ENCODE measurements at places on chromosomes 12 and 14. TPM values are rescaled to one million over a fixed set of nuclear protein-coding genes. Genes with fewer than 3 reads are reported as not detected.

DNA sequence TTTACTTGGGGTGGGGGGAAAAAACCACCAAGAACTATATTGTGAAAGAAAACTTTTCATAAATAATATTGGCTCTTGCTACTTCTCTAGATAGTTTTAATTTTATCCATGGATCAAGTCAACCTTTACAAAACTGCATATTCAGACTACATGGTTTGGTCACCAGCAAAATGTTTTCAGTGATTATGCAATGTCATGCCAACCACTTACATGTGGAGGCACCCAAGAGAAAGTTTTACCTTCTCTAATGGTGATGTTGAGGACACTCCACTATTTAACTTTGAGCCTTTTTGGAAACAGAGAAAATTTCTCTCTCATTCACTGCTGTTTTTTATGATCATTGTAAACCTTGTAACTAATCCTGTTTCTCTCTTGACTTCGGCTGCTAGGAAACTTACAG lies 21.6 kb downstream of the PLCZ1 start:
- DNase-seq = no peak

Gene FUT8
- 35.1 TPM for total RNA-seq

Gene HOXC9
- total RNA-seq = not detected

DNA sequence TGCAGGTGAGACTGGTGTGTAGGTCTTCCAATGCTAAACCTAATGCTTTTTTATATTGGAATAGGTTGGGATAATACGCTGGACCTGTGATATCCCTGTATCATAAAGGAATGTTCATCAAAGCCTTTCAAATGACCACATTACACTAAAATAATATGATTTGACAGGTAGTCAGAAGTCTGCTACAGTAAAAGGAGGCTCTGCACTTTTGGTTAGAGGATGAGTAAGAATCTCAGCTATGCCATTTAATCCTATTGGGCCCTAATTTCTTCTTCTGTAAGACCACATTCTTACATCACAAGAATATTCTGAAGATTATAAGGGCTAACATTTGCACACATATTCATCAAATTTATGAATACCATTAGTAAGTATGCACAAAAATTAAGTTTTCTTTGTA lies 250.5 kb upstream of the FLRT2 start:
- no peak for DNase-seq

DNA sequence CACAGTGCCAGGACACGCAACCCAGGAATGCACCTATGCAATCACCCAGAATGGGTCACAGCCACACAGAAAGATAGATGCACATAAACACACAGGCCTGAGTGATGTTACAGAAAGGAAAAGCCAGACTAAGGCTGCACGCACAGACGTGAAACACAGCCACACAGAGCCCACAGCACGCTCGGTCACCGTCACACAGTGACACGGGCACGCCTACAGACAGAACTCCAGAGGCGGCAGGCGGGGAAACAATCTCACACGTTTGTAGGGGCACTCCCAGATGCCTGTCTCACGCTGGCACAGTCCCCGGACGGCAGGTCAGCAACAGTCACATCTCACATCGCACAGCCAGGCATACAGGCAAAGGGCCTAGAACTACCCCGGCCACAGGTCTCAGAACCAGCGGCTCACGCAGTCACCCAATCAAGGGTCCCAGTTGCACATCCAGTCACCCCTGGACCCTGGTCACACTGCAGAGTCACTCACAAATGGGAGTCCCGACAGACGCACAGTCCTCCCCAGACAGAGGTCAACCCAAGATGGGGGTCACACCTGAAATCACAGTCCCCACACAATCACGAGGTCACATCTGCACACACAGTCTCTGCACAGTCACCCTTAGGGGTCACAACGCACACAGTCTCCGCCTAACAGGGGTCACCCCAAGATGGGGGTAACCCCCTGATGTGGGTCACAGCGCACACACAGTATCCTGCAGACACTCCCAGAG lies 790 bp downstream of the SSH1 start:
- no peak for DNase-seq

DNA sequence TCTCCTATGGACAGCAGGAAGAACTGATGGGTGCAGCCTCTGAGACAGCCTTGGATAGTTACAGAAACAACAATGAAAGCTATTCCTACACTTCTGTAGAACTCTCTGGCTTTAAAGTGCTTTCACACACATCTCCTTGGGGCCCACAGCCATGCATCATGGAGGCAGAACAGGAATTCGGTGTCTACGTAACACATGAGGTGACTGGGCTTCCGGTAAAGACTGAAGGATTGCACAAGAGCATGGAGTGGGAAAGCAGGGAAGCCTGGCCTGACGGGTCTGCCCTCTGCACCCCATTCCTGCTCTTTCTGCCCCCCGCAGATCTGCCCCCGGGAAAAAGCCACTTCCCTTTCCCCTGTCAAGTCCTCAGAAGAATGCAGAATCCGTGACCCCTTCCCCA lies 82.6 kb downstream of the VWF start:
- DNase-seq = no peak

DNA sequence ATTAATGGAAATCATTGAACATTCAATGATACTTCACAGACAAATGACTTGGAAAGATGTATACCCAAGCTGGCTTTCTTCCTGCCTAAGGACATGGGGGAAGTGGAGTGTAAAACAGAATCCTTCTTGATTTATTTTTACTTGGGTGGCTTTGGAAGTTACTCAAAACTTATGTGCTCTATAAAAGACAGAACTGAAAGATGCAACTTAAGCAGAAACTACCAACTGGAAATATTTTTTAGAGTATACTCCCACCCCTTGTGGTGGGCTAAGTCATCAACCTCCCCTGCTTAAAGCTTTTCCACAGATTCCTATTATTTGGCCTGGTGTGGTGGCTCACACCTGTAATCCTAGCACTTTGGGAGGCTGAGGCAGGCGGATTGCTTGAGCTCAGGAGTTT lies 126.0 kb upstream of the ATP2B1 start:
- no peak for DNase-seq

- DNase-seq = no peak
These were observed 105.2 kb downstream of the MED13L start for GRCh38 chr12:116172224-116172849.

DNA sequence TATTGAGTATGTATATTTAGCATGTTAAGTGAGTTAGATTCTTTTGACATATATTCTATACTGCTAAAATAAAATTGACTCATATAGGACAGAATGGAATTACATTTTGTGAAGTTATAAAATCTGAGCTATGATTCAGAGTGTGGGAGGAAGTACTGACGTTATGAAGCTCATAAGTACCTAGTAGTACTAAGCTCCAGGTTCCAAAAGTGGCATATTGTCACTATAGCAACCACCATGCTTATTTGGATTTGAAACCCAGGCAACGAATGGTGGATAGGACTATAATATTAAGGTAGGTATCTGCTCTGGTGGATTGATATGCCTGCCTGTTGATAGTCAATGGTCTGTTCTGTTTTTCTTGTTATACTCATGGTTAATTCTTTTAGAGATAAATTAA lies 2.2 kb upstream of the FBXO33 start:
- DNase-seq = no peak

Gene GLIPR1
- 6.6 TPM for total RNA-seq

Gene KCNMB4
- total RNA-seq = 2.7 TPM

DNA sequence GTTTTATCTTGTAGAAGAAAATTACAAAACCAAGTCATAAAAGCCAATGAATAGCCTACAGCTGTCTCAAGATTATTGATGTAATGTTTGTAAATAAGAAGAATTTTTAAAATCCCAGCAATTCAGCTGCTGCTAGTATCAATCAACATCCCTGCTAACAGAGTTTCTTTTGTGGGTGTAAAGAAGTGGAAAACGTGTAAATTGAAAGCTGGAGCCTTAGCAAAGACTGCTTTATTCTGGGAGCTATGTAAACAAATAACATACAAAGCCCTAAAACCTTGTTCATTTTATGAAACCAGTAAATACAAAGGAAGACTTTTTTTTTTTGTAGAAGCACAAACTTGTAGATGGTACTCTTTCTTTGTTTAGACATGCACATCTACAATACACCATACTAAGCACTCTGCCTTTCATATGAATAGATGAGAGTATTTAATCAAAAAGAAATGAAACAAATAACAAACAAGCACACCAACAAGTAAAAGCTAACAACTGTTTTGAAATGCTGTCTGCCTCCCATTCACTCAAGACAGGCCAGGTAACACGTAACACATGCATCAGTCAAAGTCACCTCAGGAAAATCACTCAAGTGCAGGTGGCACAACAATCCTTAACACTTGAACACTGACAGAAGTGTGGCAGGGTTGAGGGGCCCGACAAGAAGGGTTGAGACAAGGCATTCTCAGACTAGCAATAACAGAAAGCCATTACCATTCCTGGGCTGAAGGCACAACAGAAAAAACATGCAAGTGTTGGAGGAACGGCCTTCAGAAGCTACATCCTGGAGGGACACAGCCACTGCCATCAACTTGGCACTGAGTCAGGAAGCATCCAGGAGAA lies 1364.0 kb upstream of the SEL1L start:
- no peak for DNase-seq

GRCh38 chr12:108060903-108061302 lies 68.2 kb upstream of the WSCD2 start:
- no peak for DNase-seq

Gene HHIPL1
- total RNA-seq = 5.9 TPM

GRCh38 chr12:116863275-116863767 lies 17.9 kb downstream of the HRK start:
- DNase-seq = no peak

DNA sequence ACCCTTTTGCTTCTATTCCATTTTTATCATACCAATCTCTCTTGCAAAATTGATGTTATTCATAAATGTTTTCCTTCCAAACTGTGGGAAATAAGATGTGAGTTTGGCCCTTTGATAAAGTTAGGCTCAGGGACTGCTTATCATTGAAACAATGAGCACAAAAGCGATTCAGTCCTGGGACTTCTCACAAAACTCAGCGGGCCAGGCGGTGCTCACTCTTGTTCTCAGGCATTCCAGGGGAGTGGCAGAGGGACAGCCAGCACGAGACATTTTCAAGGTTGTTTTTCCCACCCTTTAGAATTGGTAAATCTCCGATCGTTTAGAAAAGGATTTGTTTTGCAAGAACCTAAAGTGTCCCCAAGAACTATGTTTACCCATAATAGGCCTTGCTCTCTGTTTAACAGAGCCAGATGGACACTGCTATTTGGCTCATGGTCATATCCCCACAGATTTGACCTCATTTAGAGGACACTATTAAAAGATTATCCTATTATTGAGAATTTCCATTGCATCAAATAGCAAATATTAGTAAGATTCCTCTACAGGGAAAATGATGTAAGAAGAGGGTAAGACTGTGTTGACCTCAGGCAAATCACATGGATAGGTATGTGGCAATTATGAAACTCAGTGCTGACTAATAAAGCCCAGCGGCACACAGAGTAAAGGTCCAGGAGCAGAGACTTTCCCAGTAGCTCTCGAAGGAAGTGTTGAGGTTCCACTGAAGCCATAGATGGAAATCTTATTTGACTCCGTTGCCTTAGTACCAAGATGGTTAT lies 102.7 kb upstream of the USP44 start:
- no peak for DNase-seq

Gene TCL1B
- not detected for total RNA-seq

DNA sequence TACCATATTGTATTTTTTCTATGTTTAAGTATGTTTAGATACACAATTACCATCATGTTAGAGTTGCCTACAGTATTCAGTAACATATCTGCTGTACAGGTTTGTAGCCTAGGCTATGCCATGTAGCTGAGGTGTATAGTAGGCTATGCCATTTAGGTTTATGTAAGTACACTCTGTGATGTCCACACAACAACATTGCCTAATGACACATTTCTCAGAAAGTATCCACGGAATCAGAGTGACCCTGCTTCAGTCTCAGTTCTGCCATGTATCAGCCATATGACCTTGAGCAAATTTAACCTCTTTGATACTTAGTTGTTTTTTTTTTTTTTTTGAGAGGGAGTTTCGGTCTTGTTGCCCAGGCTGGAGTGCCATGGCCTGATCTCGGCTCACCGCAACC lies 12.7 kb downstream of the SUSD6 start:
- no peak for DNase-seq

DNA sequence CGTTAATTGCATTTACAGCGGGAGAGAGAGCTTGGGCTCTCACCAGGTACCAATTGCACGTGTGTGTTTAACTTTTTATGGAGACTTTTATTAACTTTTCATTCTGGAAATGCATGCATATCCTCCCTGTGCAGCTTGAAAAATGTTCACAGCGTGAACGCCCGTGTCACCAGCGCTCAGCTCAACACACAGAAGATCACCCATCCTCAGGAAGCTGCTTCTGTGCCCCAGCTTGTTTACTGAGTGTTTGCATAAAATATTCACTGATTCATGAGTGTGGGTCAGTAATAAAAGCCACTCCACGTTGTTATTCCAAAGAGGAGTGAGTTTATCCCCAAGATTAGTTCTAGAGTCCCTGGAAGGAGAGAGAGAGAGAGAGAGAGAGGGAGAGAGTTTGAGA lies 75.5 kb upstream of the FZD10 start:
- no peak for DNase-seq

- DNase-seq = no peak
These were observed 36.8 kb downstream of the FGD4 start for GRCh38 chr12:32435921-32436705.

DNA sequence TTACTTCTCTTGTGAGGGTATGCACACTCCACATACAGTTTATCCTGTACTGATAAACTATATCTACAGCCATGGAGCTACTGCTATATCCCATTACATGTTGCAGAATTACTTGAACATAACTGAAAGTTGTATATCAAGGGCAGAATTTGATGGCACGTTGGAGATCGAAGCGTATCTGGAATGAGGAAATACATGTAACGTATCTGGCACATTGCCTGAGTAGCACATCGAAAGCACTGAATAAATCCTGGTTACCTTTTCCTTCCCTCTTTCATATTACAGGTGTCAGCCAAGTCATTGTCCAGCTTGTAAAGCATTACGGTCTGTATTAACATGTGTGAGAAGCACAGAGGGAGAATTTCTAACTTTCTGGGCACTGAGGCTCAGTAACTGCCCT lies 42.1 kb upstream of the LIN7A start:
- no peak for DNase-seq

Gene AKAP3
- total RNA-seq = not detected

Gene RDH5
- 10.6 TPM for total RNA-seq

DNA sequence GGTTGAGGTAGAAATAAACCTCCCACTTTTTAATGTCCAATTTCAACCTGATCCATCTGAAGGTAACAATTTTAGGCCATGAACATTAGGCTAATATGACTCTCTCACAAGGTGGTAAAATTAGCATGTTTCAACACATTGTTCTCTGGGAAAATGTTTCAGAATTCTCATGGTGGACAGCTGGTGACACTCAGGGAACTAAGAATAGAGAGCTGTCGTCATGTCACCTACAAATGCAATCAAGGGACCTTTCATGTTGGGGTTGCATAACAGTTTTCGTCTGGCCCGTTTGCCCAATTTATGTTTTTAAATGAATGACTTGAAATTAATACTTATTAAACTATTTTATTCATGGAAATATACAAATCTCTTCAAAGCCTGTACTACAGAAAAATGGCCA lies 180.7 kb upstream of the PRICKLE1 start:
- DNase-seq = no peak

- no peak for DNase-seq
These were observed 516.8 kb downstream of the NOVA1 start for GRCh38 chr14:26081043-26081442.

- DNase-seq = no peak
These were observed 39.9 kb downstream of the LTBP2 start for GRCh38 chr14:74571901-74572725.

GRCh38 chr14:78508023-78508422 lies 337.9 kb downstream of the NRXN3 start:
- DNase-seq = no peak

Data from vagina (tissue), 2 donors.